ENCODE measurements at places on chromosomes 2 and 18. TPM values are rescaled to one million over a fixed set of nuclear protein-coding genes. Genes with fewer than 3 reads are reported as not detected.

Gene SALL3
- 0.24 TPM for polyA plus RNA-seq

Gene CRYBA2
- polyA plus RNA-seq, result not detected

Gene SPAG16
- 75.4 TPM for polyA plus RNA-seq

Gene LRP2
- polyA plus RNA-seq, result 1.8 TPM

Gene PLEK
- 0.10 TPM for polyA plus RNA-seq

Gene CDH2
- 193 TPM for polyA plus RNA-seq

Gene DNAJC5G
- polyA plus RNA-seq, result not detected

Gene CTNNA2
- polyA plus RNA-seq, result 184 TPM

Gene COLEC12
- polyA plus RNA-seq, result 0.76 TPM

Gene FMNL2
- polyA plus RNA-seq, result 86.5 TPM

Gene SIX3
- polyA plus RNA-seq, result 8.7 TPM

Gene PHLPP1
- 5.1 TPM for polyA plus RNA-seq

Gene C2orf81
- polyA plus RNA-seq, result 3.3 TPM

Gene C1D
- 35.4 TPM for polyA plus RNA-seq

Gene VPS4B
- 30.5 TPM for polyA plus RNA-seq

Gene SFTPB
- not detected for polyA plus RNA-seq

Gene TXNDC2
- polyA plus RNA-seq, result 0.41 TPM

Gene ENOSF1
- polyA plus RNA-seq, result 9.0 TPM

Gene FBXO36
- 5.4 TPM for polyA plus RNA-seq

Gene SP100
- not detected for polyA plus RNA-seq

Gene LCT
- not detected for polyA plus RNA-seq

Gene GPR35
- polyA plus RNA-seq, result 2.8 TPM

Gene KRTCAP3
- 4.0 TPM for polyA plus RNA-seq
